Activated CD4-positive, alpha-beta T cell treated with anti-CD3 and anti-CD28 coated beads, Interleukin-2, amount 10 ng/mL, durations not matched to agents 7 days and 5 days (primary cell): ENCODE measurements at places on chromosomes 11 and 22. TPM values are rescaled to one million over a fixed set of nuclear protein-coding genes. Genes with fewer than 3 reads are reported as not detected.

Gene CTSC
- 272 TPM for total RNA-seq

Gene SLC1A2
- total RNA-seq = not detected

GRCh38 chr11:106468531-106468930, 391.1 kb downstream of the AASDHPPT start:
- no peaks in the 10 kb centered on the region for H3K27me3 ChIP-seq
- no peaks in the 10 kb centered on the region for H3K36me3 ChIP-seq
- no peak overlapping the region for H3K4me3 ChIP-seq
- no peaks in the 10 kb centered on the region for H3K4me1 ChIP-seq

DNA sequence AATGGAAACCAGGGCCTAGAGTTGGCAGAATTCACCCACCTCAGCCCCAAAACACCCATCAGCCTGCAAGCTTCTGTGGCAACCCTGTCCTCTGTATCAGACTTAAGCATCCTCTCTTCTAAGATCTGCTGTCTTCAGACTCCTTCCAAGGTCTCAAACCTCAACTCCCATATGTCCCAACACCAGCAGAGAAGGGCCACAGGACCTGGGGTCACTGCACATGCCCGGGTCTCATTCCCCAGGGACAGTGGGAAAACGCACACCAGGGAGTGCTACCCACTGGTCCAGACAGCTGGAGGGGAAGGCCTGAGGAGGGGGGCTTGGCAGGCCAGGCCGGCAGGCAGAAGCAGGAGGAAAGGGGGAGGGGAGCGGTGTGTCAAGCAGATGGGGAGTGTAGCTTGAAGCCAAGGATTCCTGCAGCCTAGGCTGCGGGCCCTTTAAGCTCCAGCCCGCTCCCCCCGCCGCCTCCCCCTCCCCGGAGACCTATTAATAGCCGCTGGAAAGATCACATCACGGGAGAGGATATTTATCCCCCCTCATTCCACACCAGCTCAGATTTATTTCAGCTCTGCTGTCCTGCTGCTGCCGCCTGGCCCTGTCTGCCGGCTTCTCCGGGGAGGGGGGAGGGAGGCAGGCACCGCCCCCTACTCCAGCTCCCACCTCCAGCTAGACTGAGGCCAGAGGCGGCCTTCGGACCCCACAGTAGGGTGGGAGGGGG, 16.7 kb downstream of the BCL9L start:
- DNase-seq = no peak
- H3K4me3 ChIP-seq = no peak overlapping the region
- peaks cover 58% of the 10 kb centered on the region for H3K4me1 ChIP-seq
- H3K27ac ChIP-seq = peak overlapping the region; percentile 54

DNA sequence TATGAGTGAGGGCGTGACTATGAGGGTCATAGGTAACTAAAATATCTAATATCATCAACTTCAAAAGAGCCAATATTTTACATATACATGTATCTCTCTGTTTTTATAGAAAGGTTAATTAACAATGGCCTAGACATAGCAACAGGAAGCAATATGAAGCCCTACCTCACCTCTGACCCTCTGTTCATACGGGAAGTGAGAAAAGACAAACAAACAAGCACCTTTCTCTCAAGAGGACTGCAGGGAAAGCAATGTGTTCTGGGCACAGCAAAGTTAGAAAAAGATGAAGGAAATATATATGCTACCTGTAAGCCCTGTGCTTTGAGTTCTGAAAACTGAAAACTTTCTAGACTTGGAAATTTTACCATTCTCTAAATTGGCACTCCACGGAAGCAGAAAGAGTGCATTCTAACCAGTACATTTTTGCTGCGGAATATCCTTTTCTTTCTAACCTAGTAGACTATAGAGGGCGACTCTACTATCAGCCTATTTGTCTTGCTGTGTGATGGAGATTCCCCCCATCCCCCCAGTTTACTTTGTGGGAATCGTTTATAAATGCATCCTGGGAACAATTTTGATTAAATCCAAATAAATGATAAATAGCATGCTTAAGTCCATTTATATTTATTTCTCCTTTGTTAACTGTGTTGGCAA, 830.4 kb upstream of the FAT3 start:
- no peaks in the 10 kb centered on the region for H3K27me3 ChIP-seq
- no peak for DNase-seq
- H3K36me3 ChIP-seq = no peaks in the 10 kb centered on the region
- no peaks in the 10 kb centered on the region for H3K4me1 ChIP-seq
- H3K27ac ChIP-seq = no peak overlapping the region
- no peak overlapping the region for H3K4me3 ChIP-seq

DNA sequence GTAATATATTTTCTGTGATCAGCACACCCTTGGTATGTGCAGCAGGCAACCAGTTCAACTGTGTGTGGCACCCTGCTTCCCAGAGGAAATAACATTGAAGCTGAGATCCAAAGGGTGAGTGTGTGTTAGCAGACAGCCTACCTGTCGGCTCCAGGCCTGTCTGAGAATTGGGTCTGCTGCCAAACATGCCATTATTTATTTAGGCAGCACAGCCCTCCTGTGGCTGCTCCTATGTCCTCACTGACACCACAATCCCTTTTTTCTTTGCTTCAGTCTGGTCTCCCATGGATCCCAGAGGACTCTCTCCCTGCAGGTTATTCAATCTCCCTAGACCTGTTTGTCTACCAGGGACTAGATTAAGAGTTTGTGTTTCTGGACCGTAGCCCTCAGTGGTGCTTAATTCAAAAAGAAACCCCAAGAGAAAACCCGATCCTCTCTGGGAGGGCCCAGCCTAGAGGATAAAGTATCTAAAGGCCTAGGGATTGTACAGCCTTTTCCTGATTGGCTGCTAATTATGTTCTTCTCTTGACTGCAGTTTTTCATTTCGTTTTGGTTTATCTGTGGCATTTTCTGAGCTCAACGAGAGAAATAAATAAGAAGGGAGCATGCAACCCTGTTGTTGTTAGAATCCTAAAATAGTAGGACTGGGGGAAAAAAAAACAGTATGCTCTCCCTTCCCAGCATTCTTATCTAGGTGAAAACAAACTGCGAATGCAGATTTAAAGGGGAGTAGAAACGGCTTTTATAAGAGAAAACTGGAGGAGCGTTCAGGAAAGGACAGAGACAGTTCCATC, 24.1 kb downstream of the KCNE3 start:
- peaks cover 2% of the 10 kb centered on the region for H3K27me3 ChIP-seq
- H3K4me3 ChIP-seq = no peak overlapping the region
- DNase-seq = no peak
- no peaks in the 10 kb centered on the region for H3K36me3 ChIP-seq
- no peak overlapping the region for H3K27ac ChIP-seq
- H3K4me1 ChIP-seq = no peaks in the 10 kb centered on the region

Gene SRPRA
- total RNA-seq = 110 TPM

- no peak for DNase-seq
- H3K27me3 ChIP-seq = peaks cover 17% of the 10 kb centered on the region
- no peaks in the 10 kb centered on the region for H3K4me1 ChIP-seq
Observed at GRCh38 chr11:70225681-70226177, 22.6 kb downstream of the FADD start.

DNA sequence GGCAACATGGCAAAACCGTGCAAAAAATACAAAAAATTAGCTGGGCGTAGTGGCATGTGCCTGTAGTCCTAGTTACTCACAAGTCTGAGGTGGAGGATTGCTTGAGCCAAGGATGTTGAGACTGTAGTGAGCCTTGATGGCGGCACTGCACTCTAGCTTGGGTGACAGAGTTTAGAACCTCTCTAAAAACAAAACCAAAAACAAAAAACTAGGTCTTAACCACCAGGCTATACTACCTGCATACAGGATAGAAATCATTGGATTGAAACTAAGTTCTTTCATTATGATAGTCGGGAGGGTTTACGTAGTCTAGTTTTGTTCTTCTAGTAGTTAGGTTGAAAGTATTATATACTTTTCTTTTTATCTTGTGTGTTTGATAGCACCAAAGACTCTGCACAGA, 5.8 kb downstream of the RNF214 start:
- peaks cover 18% of the 10 kb centered on the region for H3K4me1 ChIP-seq
- peaks cover 18% of the 10 kb centered on the region for H3K36me3 ChIP-seq
- H3K4me3 ChIP-seq = no peak overlapping the region
- H3K27me3 ChIP-seq = no peaks in the 10 kb centered on the region
- no peak for DNase-seq

GRCh38 chr22:17831501-17832251, 57.4 kb upstream of the BID start:
- no peaks in the 10 kb centered on the region for H3K36me3 ChIP-seq
- H3K27me3 ChIP-seq = no peaks in the 10 kb centered on the region
- DNase-seq = no peak

DNA sequence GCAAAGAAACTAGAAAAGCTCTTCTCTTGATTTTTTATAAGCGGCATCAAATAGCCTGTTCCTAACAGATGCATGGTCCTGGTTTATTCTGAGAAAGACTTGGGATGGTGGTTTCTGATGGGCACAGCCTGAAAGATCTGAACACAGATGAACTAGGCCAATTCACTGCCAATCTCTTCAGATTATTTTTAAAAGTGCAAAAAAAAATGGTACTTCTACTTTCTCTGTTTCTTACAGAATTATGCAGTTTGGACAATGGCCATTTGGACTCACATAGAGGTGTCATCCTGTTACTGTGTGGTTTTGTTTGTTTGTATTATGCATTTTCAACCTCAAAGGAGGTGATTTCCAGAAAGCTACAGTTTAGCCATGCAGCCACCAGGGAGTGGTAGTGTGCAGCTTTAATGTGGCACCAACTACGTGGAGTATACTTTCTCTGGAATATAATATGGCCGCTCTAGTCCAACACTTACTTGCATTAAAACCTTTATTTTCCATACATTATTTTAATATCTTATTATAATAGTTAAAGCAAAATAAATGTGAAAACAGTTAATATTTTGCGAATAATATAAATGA, 469.8 kb upstream of the KIRREL3 start:
- H3K4me1 ChIP-seq = peaks cover 3% of the 10 kb centered on the region
- H3K27me3 ChIP-seq = peaks cover 3% of the 10 kb centered on the region
- no peaks in the 10 kb centered on the region for H3K36me3 ChIP-seq
- H3K27ac ChIP-seq = no peak overlapping the region
- H3K4me3 ChIP-seq = no peak overlapping the region
- no peak for DNase-seq

- no peak overlapping the region for H3K4me3 ChIP-seq
- H3K36me3 ChIP-seq = peaks cover 42% of the 10 kb centered on the region
- no peak overlapping the region for H3K27ac ChIP-seq
- no peaks in the 10 kb centered on the region for H3K27me3 ChIP-seq
Observed at GRCh38 chr22:23922921-23923320, 28.7 kb downstream of the MIF start.

DNA sequence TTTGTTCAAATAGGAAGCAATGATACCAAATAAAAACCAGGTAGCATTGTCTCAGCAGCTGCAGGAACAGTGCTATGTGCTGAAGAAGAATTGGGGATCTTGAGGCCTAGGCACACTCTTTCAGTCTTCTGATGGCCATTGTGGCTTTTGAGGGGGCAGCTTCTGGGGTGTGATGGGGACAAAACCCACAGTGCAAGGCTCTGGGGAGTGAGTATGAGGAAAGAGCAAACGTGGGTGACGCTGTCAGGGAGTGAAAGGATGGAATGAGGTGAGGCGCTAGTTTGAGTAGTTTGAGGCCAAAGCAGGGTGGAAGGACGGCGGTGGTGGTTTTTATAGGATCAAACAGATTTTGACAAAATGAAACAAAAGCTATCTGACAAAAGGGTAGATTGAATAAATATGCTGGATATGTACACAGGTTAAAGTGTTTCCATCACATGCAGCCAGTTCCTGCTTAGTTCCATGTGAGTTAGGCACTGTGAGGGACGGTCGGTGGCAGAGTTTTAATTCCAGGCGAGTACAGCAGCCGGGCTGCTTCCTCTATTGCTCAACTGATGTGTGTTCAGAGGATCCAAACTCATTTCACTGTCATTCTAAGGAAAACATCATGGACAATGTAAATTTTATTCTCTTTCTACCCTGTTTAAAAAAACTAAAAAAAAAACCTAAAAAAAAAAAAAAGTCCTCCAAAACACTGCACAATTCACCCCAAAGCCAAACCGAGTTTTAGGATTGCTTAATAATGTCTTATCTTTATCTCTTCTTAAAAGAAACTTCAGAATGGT, 18.9 kb downstream of the ADAMTS15 start:
- no peak overlapping the region for H3K4me3 ChIP-seq
- H3K4me1 ChIP-seq = no peaks in the 10 kb centered on the region
- H3K27me3 ChIP-seq = no peaks in the 10 kb centered on the region
- no peaks in the 10 kb centered on the region for H3K36me3 ChIP-seq
- no peak for DNase-seq
- H3K27ac ChIP-seq = no peak overlapping the region

Gene AIFM3
- 0.25 TPM for total RNA-seq

Gene CBLIF
- not detected for total RNA-seq

DNA sequence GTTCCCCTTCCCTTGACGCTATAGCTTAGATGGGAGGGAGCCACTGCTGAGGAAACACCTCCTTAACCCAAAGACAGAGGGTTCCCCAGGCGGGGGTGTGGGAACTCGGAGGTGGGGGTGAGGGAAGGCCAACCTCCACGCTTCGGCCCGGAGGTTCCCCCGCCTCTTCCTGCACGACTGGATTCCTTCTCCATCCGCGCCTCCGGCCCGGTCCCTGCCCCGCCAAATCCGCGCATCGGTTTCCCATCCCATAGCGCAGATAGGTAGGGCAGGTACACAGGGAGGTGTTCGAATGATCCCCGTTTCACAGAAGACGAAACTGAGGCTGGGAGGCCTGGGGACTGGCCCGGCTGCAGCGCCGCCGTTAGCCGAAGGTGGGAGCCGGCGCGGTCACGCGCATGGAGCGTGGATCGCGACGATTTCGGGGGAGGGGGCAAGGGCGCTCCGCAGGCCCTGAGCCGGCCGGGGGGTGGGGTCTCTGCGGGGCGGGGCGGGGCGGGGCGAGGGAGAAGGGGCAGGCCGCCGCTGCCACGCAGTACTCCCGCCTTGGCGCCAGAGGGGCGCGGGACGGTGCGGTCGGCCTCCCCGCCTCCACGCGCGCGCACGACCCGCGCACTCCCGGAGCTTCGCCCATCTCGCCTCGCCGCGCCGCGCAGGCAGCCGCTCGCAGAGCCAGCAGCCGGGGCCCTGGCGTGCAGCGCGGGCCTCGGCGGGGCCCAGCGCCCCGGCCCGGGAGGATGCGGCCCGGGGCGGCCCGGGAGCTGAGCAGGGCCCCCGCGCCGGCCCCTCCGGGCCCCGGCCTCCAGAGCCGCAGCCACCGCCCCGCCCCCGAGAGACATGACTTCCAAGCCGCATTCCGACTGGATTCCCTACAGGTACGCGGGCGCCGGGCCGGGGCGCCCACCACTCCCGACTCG, at the start of gene TUB:
Gene TUB, plus strand, starts transcription at position 538 of the 917 bp plus-strand sequence. Its CDS starts 300 bp downstream, at position 838.
- no peaks in the 10 kb centered on the region for H3K36me3 ChIP-seq
- DNase-seq = no peak
- H3K4me3 ChIP-seq = peak within 1 kb of the TSS; percentile 55
- H3K27ac ChIP-seq = no peak within 1 kb of the TSS
- peaks cover 42% of the 10 kb centered on the region for H3K27me3 ChIP-seq

DNA sequence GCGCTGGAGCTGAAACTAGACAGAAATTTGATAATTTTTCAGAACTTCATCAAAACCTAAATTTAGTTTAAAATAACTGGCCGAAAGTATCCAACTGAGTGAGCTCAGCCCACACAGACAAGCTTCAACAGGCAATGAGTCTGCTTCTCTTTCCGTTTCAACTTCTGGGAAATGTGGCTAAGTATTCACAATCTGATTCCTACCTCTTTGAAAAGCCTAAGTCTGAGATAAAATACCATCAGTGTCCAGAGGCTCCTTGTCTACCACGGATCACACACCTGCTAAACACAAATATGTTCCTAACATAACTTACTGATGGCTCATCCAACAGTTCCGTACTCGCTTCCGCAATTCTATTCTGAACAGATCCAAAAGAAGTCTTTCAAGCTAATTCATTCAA, 8.5 kb downstream of the SIK3 start:
- no peak overlapping the region for H3K27ac ChIP-seq
- no peak for DNase-seq

Gene TTC28
- 1.2 TPM for total RNA-seq

GRCh38 chr11:65854161-65854592, 3.8 kb downstream of the CFL1 start:
- H3K27me3 ChIP-seq = no peaks in the 10 kb centered on the region
- H3K27ac ChIP-seq = no peak overlapping the region
- H3K4me1 ChIP-seq = peaks cover 36% of the 10 kb centered on the region
